Heart left ventricle (tissue), 16 donors: ENCODE measurements at places on chromosomes 13 and 19. TPM values are rescaled to one million over a fixed set of nuclear protein-coding genes. Genes with fewer than 3 reads are reported as not detected.

DNA sequence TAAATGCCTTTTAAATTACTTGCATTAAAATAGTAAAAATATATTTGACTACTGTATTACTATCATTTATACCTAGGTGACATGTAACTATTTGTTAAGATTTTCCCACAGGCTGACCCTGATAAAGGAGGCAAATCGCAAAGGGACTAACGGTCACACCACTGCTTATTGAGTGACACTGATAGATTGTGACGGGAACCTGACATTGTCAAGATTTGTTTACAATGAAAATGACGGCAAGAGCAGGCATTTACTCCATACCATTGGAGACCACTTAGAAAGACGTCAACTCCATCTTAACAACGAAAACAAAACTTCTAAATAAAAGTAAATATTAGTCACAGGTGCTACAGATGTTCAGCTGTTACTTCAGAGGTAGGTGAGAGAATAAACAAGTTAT is 289.0 kb downstream of the DACH1 start:
- no peaks in the 10 kb centered on the region for H3K27me3 ChIP-seq
- H3K27ac ChIP-seq = no peak overlapping the region
- DNase-seq = no peak
- H3K36me3 ChIP-seq = no peaks in the 10 kb centered on the region
- H3K4me3 ChIP-seq = no peak overlapping the region

DNA sequence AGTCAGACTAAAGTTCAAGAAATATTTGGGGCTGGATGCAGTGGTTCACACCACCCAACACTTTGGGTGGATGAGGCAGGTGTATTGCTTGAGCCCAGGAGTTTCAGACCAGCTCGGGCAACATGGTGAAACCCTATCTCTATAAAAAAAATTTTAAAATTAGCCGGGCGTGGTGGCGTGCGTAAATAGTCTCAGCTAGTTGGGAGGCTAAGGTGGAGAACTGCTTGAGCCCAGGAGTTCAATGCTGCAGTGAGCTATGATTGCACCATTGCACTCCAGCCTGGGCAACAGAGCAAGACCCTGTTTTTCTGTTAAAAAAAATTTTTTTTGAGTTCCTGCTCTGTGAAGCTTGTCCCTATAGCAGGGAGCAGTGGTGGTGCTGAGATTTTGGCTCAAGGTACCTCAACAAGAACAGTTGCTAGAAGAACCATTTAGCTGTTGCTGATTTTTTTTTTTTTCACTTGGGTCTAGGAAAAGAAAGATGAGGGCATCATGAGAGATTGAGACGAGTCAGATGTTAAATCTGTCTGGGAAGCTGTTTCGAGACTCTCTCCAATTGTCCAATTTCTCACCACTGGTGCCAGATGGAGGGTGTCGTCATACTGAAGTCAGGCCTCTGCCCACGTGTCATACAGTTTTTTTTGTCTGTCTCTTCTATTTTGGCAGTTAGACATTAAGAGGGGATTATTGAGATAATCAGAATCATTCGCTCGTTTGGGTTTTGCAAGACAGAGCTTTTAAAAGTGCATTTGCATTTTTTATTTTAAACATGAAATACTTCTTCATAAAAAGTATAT is 3.7 kb downstream of the SLC25A42 start:
- H3K4me3 ChIP-seq = no peak overlapping the region
- no peaks in the 10 kb centered on the region for H3K36me3 ChIP-seq
- H3K27ac ChIP-seq = no peak overlapping the region

DNA sequence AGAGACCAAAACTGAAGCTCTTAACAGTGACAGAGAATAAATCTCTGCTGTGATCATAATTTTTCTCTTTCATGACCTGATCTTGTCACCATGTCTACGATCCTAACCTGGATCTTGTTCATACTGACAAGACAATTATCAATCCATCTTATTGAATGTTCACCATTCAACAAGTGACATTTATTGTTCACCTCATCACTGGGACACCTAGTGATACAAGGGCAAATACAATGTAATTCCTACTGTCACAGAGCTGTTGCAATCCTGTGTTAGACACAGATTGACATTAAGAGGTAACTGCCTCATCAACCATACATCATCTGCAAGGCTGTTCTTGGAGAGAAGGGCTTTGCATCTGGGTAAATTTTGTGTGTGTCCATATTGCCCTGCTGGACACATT is 942.4 kb upstream of the PRR20A start:
- H3K27ac ChIP-seq = no peak overlapping the region
- no peak overlapping the region for H3K4me3 ChIP-seq
- no peaks in the 10 kb centered on the region for H3K4me1 ChIP-seq
- no peak for DNase-seq
- no peaks in the 10 kb centered on the region for H3K27me3 ChIP-seq

DNA sequence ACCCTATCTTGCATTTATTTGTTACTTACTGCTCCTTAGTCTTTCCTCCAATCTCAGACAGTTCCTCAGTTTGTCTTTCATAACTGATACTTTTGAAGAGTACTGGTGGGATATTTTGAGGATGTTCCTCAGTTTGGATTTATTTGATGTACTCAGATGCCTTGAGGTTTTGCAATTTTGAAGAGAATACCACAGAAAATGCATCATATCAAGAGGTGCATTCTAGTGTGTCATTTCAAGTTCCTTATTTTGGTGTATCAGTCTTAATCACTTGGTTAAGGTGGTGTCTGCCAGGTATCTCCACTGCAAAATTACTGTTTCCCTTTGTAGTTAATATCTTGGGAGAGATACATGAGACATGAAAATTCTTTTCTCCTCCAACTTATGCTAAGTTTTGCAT is 75.1 kb downstream of the URI1 start:
- DNase-seq = no peak
- no peaks in the 10 kb centered on the region for H3K4me1 ChIP-seq
- H3K27ac ChIP-seq = no peak overlapping the region
- H3K27me3 ChIP-seq = no peaks in the 10 kb centered on the region
- no peak overlapping the region for H3K4me3 ChIP-seq

- no peaks in the 10 kb centered on the region for H3K36me3 ChIP-seq
- no peak overlapping the region for H3K4me3 ChIP-seq
- no peaks in the 10 kb centered on the region for H3K27me3 ChIP-seq
- no peak for DNase-seq
- no peak overlapping the region for H3K27ac ChIP-seq
- H3K4me1 ChIP-seq = no peaks in the 10 kb centered on the region
Measured at GRCh38 chr13:94829837-94830365, 117.6 kb upstream of the SOX21 start.

GRCh38 chr19:3547301-3547731 is 8.3 kb downstream of the TEKTIP1 start:
- no peaks in the 10 kb centered on the region for H3K27me3 ChIP-seq
- H3K4me1 ChIP-seq = no peaks in the 10 kb centered on the region
- DNase-seq = no peak
- H3K4me3 ChIP-seq = no peak overlapping the region
- peaks cover 12% of the 10 kb centered on the region for H3K36me3 ChIP-seq

GRCh38 chr19:47330466-47330869 is 1.5 kb upstream of the C5AR2 start:
- no peak overlapping the region for H3K4me3 ChIP-seq
- no peak for DNase-seq
- H3K27ac ChIP-seq = peak overlapping the region; percentile 37
- H3K27me3 ChIP-seq = no peaks in the 10 kb centered on the region
- no peaks in the 10 kb centered on the region for H3K36me3 ChIP-seq

- H3K27ac ChIP-seq = no peak overlapping the region
- H3K4me3 ChIP-seq = no peak overlapping the region
- H3K4me1 ChIP-seq = no peaks in the 10 kb centered on the region
- no peak for DNase-seq
Measured at GRCh38 chr19:49186108-49186507, 28.5 kb downstream of the TRPM4 start.

DNA sequence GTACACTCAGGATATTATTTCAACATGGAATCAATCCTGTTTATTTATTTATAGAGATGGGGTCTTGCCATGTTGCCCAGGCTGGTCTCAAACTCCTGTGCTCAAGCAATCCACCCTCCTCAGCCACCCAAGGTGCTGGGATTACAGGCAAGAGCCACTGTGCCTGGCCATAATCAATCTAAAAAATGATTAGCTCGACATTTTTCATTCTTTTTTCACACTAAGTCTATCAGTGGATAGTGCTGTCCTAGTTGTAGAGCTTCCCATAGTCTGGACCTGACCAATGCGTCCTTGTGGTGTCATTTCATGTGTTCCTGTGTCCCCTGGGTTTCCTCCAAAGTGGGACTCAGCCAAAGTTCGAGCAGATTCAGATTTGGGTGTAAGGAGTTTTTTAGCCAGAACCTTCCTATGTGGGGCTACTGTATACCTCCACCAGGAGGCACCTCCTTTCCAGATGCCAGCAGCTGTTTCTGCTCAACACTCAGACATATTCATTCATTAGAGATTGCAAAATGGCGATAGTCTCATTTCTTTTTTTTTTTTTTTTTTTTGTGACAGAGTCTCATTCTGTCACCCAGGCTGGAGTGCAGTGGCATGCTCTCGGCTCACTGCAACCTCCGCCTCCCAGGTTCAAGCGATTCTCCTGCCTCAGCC is 61.1 kb downstream of the MAP4K1 start:
- no peaks in the 10 kb centered on the region for H3K4me1 ChIP-seq
- no peak overlapping the region for H3K27ac ChIP-seq
- H3K4me3 ChIP-seq = no peak overlapping the region
- H3K36me3 ChIP-seq = no peaks in the 10 kb centered on the region

DNA sequence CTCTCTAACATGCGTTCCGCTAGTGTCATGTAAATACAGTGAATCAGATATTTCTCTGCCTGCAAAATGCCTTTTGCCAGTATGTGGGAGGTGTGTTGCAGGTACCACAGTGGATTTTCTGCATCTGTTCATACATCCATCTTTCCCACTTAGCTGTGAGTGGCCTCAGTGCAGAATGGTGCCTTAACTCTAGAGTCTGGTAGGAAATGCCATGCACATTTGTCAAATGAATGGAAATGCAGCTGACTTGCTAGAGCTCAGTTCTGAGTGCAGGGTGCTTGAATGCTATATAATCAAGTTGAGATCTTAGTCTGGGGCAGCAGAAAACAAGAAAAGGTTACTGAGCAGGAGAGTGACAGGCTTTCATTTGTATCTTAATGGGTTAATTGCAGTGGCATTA is 68.2 kb downstream of the LRCH1 start:
- H3K4me3 ChIP-seq = no peak overlapping the region
- H3K27ac ChIP-seq = no peak overlapping the region
- peaks cover 59% of the 10 kb centered on the region for H3K4me1 ChIP-seq
- H3K27me3 ChIP-seq = no peaks in the 10 kb centered on the region

- H3K4me1 ChIP-seq = no peaks in the 10 kb centered on the region
- H3K27ac ChIP-seq = no peak overlapping the region
- no peaks in the 10 kb centered on the region for H3K27me3 ChIP-seq
- H3K36me3 ChIP-seq = no peaks in the 10 kb centered on the region
- no peak for DNase-seq
- H3K4me3 ChIP-seq = no peak overlapping the region
Measured at GRCh38 chr13:102710261-102710679, 15.4 kb upstream of the METTL21C start.

GRCh38 chr19:13841086-13841961 is 35.6 kb upstream of the NANOS3 start:
- H3K36me3 ChIP-seq = peaks cover 4% of the 10 kb centered on the region
- H3K27me3 ChIP-seq = no peaks in the 10 kb centered on the region
- H3K4me1 ChIP-seq = peaks cover 37% of the 10 kb centered on the region
- DNase-seq = peak; percentile 64

- H3K4me1 ChIP-seq = no peaks in the 10 kb centered on the region
- DNase-seq = no peak
- H3K27me3 ChIP-seq = no peaks in the 10 kb centered on the region
- H3K4me3 ChIP-seq = no peak overlapping the region
- no peak overlapping the region for H3K27ac ChIP-seq
Measured at GRCh38 chr13:89930861-89931260, 1416.6 kb upstream of the MIR17HG start.

DNA sequence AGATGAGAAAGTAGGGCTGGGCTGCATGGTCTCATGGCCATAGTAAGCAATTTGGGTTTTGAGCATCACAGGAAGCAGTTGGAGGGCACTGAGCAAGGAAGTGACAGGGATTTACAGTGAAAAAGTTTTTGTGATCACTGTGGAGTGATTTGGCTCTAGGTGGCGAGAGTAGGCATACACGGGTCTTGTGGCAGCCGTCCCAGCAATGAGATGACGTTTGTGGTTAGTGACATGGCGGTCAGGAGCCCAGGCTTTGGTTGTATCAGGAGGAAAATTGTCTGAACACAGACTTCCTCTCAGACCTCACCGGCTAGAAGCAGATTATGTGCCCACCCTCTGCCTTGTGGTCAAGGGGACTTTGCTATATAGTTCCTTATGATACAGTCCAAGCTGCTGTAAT is 3.3 kb downstream of the ZNF444 start:
- H3K27ac ChIP-seq = no peak overlapping the region
- H3K4me3 ChIP-seq = no peak overlapping the region
- H3K27me3 ChIP-seq = no peaks in the 10 kb centered on the region
- no peaks in the 10 kb centered on the region for H3K4me1 ChIP-seq
- DNase-seq = no peak

GRCh38 chr19:53982001-53982451 is 9.4 kb upstream of the CACNG6 start:
- H3K27me3 ChIP-seq = peaks cover 36% of the 10 kb centered on the region
- H3K4me3 ChIP-seq = peak overlapping the region; percentile 46
- no peaks in the 10 kb centered on the region for H3K36me3 ChIP-seq
- H3K27ac ChIP-seq = no peak overlapping the region
- peaks cover 15% of the 10 kb centered on the region for H3K4me1 ChIP-seq

GRCh38 chr13:82356667-82357410 is 1525.4 kb downstream of the SLITRK1 start:
- no peak overlapping the region for H3K4me3 ChIP-seq
- no peaks in the 10 kb centered on the region for H3K27me3 ChIP-seq
- no peaks in the 10 kb centered on the region for H3K36me3 ChIP-seq
- DNase-seq = no peak
- no peaks in the 10 kb centered on the region for H3K4me1 ChIP-seq

GRCh38 chr13:23903906-23904280 is 6.6 kb upstream of the C1QTNF9B start:
- peaks cover 10% of the 10 kb centered on the region for H3K27me3 ChIP-seq
- H3K4me1 ChIP-seq = no peaks in the 10 kb centered on the region
- H3K36me3 ChIP-seq = no peaks in the 10 kb centered on the region
- no peak for DNase-seq

Gene MBD3L3
- not detected for total RNA-seq

Gene IRGC
- not detected for total RNA-seq

Gene SHKBP1
- 18.2 TPM for total RNA-seq

Gene PRODH2
- total RNA-seq = not detected

Gene C13orf46
- total RNA-seq = 0.38 TPM

Gene ARMC6
- total RNA-seq = 18.5 TPM

Gene CGB1
- total RNA-seq = not detected

Gene SLC35E1
- 30.8 TPM for total RNA-seq

Gene KIR3DL1
- total RNA-seq = not detected

Gene CYP2S1
- total RNA-seq = 0.37 TPM

Gene COL5A3
- total RNA-seq = 13.3 TPM

Gene CPAMD8
- 13.6 TPM for total RNA-seq

Gene RASGRP4
- 1.1 TPM for total RNA-seq

Gene CALR
- 816 TPM for total RNA-seq
